Left lobe of liver (tissue), 2 donors: ENCODE measurements at places on chromosomes 12 and 14. TPM values are rescaled to one million over a fixed set of nuclear protein-coding genes. Genes with fewer than 3 reads are reported as not detected.

The SLC25A47 gene
- total RNA-seq = 191 TPM

The JPH4 gene
- total RNA-seq = 0.10 TPM

The SUPT16H gene
- 14.9 TPM for total RNA-seq

The NFATC4 gene
- total RNA-seq = 1.4 TPM

The FANCM gene
- total RNA-seq = 2.5 TPM
